ENCODE measurements at places on chromosomes 2 and 18. TPM values are rescaled to one million over a fixed set of nuclear protein-coding genes. Genes with fewer than 3 reads are reported as not detected.

The CASP10 gene
- total RNA-seq = 45.2 TPM

- no peak for DNase-seq
- H3K4me1 ChIP-seq = no peaks in the 10 kb centered on the region
- H3K4me3 ChIP-seq = no peak overlapping the region
- H3K27ac ChIP-seq = no peak overlapping the region
- H3K27me3 ChIP-seq = peaks cover 10% of the 10 kb centered on the region
Measured at GRCh38 chr2:9247177-9247576, 40.6 kb downstream of the ASAP2 start.

GRCh38 chr18:71045331-71046065, 756.7 kb downstream of the SOCS6 start:
- H3K27me3 ChIP-seq = no peaks in the 10 kb centered on the region
- DNase-seq = no peak
- no peaks in the 10 kb centered on the region for H3K36me3 ChIP-seq
- no peak overlapping the region for H3K4me3 ChIP-seq
- no peak overlapping the region for H3K27ac ChIP-seq
- no peaks in the 10 kb centered on the region for H3K4me1 ChIP-seq

DNA sequence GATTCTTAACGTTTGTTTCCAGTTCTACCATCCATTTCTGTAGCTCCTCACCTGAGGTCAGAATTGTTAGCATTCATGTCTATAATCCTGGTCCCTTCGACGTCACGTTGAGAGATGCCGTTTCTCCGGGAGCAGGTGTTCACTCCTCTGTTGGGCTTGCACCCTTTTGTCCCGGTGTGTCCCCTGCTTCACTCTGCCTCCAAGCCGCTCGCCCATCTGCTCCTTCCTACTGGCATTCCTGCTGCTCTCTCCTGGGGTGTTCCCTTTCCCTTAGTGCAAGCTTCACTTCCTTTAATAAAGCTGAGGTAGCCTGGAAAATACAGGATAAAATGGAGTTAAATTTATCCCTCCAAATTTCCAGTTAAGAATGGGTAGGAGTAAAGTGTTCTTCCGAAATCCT, 61.9 kb upstream of the CABYR start:
- no peaks in the 10 kb centered on the region for H3K27me3 ChIP-seq
- H3K4me1 ChIP-seq = peaks cover 50% of the 10 kb centered on the region
- DNase-seq = no peak

GRCh38 chr2:238649936-238650518, 197.9 kb upstream of the TWIST2 start:
- H3K4me1 ChIP-seq = no peaks in the 10 kb centered on the region
- no peaks in the 10 kb centered on the region for H3K36me3 ChIP-seq
- no peak overlapping the region for H3K4me3 ChIP-seq
- peaks cover 8% of the 10 kb centered on the region for H3K27me3 ChIP-seq
- H3K27ac ChIP-seq = no peak overlapping the region
- DNase-seq = no peak

DNA sequence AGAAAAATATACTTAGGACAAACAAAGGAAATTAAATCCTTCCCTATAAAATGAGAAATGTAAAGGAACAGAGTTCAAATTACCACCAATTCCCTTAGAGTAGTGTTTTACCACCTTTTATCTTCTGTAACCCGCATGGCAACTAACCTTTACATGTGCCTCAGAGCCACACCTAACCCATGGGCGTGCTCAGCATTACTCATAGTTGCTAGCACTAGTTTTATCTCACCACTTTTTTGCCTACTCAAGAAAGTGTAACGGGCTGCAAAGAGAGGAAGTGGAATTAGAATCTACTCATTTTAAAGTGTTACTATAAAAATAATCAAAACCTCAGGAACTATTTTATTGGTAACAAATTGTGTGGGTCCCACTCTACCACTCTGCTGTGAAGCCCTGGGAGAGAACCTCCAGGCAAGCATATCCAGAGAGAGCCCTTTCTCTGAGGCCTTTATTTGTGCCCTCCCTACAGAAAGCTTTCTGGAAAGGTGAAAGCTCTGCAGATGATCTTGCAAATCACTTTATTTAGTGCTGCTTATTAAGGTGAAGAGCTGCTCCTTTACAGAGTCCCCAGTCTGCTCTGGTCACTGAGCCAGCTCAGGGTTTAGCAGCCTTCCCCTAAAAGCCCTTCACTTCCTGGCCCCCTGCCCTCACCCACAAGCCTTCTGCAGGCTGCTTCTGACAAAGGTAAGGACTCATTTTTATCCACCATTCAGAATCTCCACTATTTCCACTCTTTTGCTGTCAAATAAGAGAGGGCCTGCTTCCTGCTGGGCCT, 98.8 kb downstream of the TRABD2A start:
- peaks cover 38% of the 10 kb centered on the region for H3K36me3 ChIP-seq
- H3K27ac ChIP-seq = peak overlapping the region; percentile 93
- peaks cover 59% of the 10 kb centered on the region for H3K4me1 ChIP-seq
- peak; percentile 48 for DNase-seq
- H3K27me3 ChIP-seq = no peaks in the 10 kb centered on the region
- peak overlapping the region; percentile 71 for H3K4me3 ChIP-seq

DNA sequence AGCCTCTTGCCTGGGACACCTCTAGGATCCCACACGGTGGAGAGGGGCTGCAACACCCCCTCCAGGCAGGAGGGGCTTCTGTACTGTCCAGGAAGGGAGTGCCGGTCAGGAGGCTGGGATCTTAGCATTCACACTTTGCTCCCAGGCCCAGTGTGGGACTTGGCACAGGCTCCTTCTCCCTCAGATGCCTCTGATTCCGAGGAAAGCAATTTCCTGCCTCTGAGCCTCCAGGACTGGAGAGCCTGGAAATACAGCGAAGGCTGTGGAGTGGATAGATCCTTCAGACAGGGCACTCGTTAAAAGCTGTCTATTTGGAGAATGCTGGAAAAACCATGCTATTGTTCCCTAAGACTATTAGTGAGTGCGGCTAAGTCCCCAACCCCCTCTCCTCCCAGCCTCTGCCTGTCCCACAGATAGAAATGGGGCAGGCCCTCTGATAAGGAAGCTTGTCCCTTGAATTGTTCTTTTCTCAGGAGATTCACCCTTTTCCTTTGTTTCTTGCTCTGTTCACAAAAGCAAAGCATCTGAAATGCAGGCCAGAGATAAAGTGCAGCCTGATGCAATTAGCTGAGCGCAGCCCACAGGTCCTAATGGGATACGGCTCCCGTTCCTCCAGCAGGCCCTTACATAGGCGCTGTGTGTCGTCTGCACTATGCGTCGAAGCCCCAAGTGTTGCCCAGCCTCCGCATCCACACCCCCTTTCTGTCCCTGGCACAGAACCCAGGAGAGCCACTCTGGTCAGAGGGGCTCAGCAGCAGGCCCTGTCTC, 252.2 kb downstream of the KLHL29 start:
- no peaks in the 10 kb centered on the region for H3K4me1 ChIP-seq
- peaks cover 2% of the 10 kb centered on the region for H3K27me3 ChIP-seq

DNA sequence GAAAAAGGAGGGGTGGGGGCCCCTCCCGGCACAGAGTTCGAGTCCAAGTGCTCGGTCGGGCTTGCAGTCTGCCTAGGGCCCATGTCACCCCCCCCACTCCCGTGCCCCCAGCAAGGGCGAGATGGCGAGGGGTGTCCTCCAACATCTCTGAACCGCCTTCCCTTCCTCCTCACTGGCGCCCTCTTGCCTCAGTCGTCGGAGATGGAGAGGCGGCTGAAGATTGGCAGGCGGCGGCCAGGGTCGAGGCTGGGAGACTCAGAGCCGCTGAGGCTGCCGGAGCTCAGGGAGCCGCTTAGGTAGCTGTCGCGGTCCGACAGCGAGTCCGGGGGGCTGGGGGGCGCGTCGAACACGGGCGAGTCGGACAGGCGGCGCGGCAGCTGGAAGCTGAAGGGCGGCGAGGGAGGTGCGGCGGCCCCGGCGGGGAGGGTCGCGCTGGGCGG, 2.3 kb downstream of the ZFP36L2 start:
- peak overlapping the region; percentile 100 for H3K27ac ChIP-seq
- peaks cover 45% of the 10 kb centered on the region for H3K36me3 ChIP-seq

- H3K4me3 ChIP-seq = no peak overlapping the region
- DNase-seq = no peak
- H3K36me3 ChIP-seq = no peaks in the 10 kb centered on the region
- no peak overlapping the region for H3K27ac ChIP-seq
Measured at GRCh38 chr18:37309059-37309458, 256.5 kb downstream of the CELF4 start.

The ZSCAN30 gene
- 23.5 TPM for total RNA-seq

DNA sequence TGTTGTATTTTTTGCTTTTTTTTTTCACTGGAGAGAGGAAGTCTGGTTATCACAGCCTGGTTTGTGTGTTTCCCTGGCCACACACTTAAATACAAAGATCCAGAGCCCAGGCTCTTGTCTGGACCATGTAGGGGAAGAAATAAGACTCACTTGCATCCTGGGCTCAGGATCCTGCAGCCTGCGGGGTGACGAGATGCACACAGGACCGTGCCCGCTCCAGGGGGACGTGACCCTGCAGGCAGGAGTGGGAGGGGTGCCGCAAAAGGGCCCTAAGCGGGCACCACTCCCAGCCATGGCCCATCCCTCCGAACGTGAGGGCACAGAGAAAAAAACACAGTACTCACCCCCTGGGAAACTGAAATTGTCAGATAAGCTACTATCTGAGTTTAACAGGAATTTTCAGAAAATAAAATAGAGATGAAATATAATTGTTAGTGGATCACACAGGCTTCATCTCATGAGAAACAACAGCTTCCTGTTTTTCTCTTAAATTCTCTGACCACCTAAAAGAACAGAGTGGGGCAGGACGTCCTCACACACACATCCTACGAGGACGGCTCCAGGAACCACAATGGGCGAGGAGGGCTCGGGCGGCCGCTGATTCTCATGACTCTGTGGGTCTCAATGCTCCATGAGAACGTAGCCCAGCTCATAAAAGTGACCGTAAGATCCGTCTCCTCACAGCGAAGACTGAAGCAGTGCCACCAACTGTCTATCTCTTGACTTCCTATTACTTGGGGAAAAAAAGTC, 142.6 kb upstream of the ALKAL2 start:
- H3K4me1 ChIP-seq = peaks cover 19% of the 10 kb centered on the region
- H3K36me3 ChIP-seq = no peaks in the 10 kb centered on the region
- no peaks in the 10 kb centered on the region for H3K27me3 ChIP-seq
- DNase-seq = no peak
- H3K27ac ChIP-seq = peak overlapping the region; percentile 89
- H3K4me3 ChIP-seq = peak overlapping the region; percentile 70

DNA sequence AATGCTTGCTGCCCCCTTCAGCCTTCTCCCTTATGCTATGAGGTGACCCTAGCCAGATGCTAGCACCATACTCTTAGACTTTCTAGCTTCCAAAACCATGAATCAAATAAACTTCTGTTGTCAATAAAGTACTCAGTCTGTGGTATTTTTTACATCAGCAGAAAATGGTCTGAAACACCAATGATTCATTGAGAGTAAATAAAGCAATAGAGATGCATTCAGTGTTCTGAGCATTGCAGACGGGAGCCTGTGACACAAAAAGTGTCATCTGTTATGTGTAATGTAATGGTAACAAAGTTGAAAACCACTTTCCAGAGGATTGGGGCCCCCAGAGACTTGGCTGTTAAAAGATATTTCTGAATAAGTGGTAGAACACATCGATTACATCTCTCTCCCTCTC, 758.0 kb upstream of the NRXN1 start:
- H3K36me3 ChIP-seq = no peaks in the 10 kb centered on the region
- DNase-seq = no peak
- H3K4me3 ChIP-seq = no peak overlapping the region
- no peaks in the 10 kb centered on the region for H3K27me3 ChIP-seq
- no peaks in the 10 kb centered on the region for H3K4me1 ChIP-seq
- H3K27ac ChIP-seq = no peak overlapping the region

The MERTK gene
- total RNA-seq = 0.89 TPM

The IL36A gene
- total RNA-seq = not detected

DNA sequence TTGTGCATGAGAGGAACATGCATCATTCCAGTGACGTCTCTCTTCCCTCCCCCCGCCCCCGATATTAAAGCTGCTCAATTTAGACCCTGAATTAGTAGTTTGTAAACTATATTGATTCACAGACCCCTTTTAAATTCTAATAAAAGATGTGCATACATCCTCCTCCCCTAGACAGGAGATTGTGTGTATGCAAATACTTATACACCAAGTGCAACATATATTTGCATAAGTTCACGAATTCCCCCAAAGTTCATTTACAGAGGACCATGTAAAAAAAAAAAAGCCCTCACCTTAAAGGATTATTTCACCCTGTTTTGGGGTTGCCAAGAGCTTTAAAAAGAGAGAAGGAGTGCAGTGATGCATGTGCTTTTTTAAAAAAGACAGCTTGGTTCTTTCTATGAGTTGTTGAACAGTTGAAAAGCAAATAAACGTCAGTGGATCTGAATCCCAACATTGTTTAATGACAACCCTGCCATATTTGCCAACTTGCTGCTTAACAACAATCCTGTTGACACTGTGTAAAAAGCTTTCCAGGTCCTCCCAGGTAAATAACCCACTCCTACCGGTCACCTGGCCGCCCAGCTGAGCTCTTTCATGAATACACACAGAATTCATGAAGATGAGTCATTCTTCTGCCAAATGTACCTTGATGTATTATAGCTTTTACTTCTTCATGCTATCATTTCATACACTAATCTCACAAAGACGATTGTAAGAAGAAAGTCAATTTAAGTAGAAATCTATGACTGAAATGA, 211.5 kb downstream of the IKZF2 start:
- no peaks in the 10 kb centered on the region for H3K4me1 ChIP-seq
- no peak for DNase-seq

GRCh38 chr2:234823877-234824376, 127.9 kb upstream of the SH3BP4 start:
- no peaks in the 10 kb centered on the region for H3K36me3 ChIP-seq
- no peak overlapping the region for H3K27ac ChIP-seq
- no peaks in the 10 kb centered on the region for H3K4me1 ChIP-seq
- H3K27me3 ChIP-seq = peaks cover 3% of the 10 kb centered on the region

DNA sequence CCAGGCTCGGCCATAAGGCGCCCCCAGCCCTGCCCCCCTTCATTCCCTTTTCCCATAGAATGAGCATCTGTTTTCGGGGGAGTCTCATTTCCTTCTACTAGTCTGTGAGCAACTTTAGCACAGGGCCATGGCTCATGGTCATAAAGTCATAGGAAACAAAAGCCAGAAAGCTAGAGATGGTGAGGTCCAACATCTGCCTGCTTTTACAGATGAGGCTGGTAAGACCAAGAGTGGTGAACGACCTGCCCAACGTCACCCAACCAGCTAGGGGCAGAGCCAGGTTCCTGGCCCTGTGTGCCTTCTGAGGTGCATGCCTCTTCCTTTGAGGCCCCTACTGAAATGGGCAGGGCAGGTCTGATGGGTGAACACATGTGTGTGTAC, 212.7 kb downstream of the DYSF start:
- no peak overlapping the region for H3K4me3 ChIP-seq
- no peaks in the 10 kb centered on the region for H3K36me3 ChIP-seq
- H3K4me1 ChIP-seq = no peaks in the 10 kb centered on the region
- no peak for DNase-seq
- H3K27me3 ChIP-seq = no peaks in the 10 kb centered on the region

Measured in activated naive CD8-positive, alpha-beta T cell treated with anti-CD3 and anti-CD28 coated beads, Interleukin-2, amount 10 ng/mL, durations not matched to agents 7 days and 5 days (primary cell).